ENCODE measurements at places on chromosomes 12 and 14.

GRCh38 chr12:52148464-52149181, 43.2 kb downstream of the KRT80 start:
- no peaks in the 10 kb centered on the region for H3K36me3 ChIP-seq
- H3K4me1 ChIP-seq = peaks cover 36% of the 10 kb centered on the region
- H3K27ac ChIP-seq = peak overlapping the region; percentile 91
- no peaks in the 10 kb centered on the region for H3K27me3 ChIP-seq
- no peak overlapping the region for H3K4me3 ChIP-seq
- no peak for DNase-seq

GRCh38 chr14:91047174-91047753, 13.2 kb downstream of the RPS6KA5 start:
- H3K27ac ChIP-seq = no peak overlapping the region
- no peak overlapping the region for H3K4me3 ChIP-seq
- H3K27me3 ChIP-seq = no peaks in the 10 kb centered on the region
- DNase-seq = no peak
- H3K4me1 ChIP-seq = no peaks in the 10 kb centered on the region

- no peak for DNase-seq
- H3K27me3 ChIP-seq = no peaks in the 10 kb centered on the region
- peaks cover 51% of the 10 kb centered on the region for H3K36me3 ChIP-seq
- H3K4me3 ChIP-seq = no peak overlapping the region
- peak overlapping the region; percentile 88 for H3K27ac ChIP-seq
Observed at GRCh38 chr12:105229371-105229770, 6.6 kb downstream of the APPL2 start.

- DNase-seq = no peak
- H3K36me3 ChIP-seq = no peaks in the 10 kb centered on the region
- no peaks in the 10 kb centered on the region for H3K27me3 ChIP-seq
- H3K27ac ChIP-seq = peak overlapping the region; percentile 67
- H3K4me3 ChIP-seq = no peak overlapping the region
Observed at GRCh38 chr14:51614707-51615106, 37.0 kb upstream of the FRMD6 start.

GRCh38 chr14:77302926-77303325, 17.8 kb downstream of the POMT2 start:
- DNase-seq = no peak
- peak overlapping the region; percentile 87 for H3K27ac ChIP-seq
- no peak overlapping the region for H3K4me3 ChIP-seq
- H3K27me3 ChIP-seq = no peaks in the 10 kb centered on the region
- no peaks in the 10 kb centered on the region for H3K36me3 ChIP-seq
- H3K4me1 ChIP-seq = peaks cover 11% of the 10 kb centered on the region
